ENCODE measurements at places on chromosomes 7 and 10.

DNA sequence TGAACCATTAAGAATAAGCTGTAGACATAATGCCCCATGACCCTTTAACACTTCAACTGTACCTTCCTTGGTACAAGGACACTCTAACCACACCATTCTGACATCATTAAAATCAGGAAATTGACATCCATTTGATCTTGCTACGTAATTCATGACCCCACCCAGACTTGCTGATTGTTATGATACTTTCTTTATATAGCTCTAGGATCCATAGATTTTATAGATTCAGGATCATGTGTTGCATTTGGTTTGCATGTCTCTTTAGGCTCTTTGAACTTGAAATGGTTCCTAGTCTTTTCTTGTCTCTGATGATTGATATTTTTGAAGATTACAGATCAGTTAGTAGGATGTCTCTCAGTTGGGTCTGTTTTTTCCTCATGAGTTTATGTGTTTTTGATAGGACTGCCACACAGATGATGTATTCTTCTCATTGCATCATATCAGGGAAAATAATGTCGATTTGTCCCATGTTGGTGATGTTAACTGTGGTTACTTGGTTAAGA lies 13.5 kb downstream of the CCM2 start:
- DNase-seq = no peak

DNA sequence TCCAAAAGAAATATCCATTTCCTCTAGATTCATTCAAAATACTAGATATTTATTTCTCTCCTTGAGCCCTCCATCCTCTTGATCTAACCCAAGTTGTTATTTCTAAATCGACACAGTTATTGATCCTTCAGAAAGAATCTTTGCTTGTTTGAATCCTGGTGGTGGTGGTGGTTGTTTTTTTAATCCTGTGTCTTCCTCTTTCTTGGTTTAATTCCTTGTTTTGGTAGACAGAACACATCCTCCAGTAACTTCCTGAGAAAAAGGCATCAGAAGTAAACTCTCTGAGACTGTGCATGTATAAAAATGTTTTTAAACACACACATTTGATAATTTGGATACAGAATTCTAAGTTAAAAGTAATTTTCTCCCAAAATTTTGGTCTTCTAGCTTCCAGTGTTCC lies 49.9 kb downstream of the SIRT1 start:
- DNase-seq = no peak

DNA sequence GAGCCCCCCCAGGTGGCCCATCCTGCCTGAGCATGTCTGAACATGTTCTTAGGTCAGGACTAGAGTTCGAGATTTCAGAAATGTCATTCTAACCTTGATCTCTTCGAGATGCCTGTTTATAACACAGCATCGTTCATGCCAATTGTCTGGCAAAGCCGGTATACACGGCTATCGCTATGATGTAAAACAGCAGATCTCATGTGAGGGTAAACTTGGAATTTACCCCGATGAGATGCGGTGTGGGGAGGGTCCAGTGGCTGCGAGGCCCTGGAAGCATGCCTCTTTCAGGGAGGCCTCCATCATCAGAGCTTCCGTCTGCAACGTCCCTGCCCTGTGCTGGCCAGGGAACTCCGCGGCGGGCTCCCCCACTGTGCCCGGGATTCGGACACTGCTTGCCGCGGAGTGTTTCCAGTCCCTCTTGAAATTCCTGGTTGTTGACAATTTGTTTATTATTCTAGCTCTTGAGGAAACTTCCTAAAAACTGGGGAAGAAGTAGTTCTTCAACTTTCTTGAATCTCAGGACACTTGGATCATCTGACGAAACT lies 168.6 kb upstream of the RHEB start:
- DNase-seq = no peak

GRCh38 chr7:117902314-117902889 lies 29.2 kb upstream of the CTTNBP2 start:
- no peak for DNase-seq

- DNase-seq = no peak
These were observed 67.6 kb downstream of the MCU start for GRCh38 chr10:72759584-72759983.

Measured in NCI-H345 (cell line).